T-helper 9 cell (primary cell): ENCODE measurements at places on chromosomes 3 and 15.

- DNase-seq, result no peak
Observed at GRCh38 chr3:33364531-33365128, 75.6 kb downstream of the UBP1 start.

DNA sequence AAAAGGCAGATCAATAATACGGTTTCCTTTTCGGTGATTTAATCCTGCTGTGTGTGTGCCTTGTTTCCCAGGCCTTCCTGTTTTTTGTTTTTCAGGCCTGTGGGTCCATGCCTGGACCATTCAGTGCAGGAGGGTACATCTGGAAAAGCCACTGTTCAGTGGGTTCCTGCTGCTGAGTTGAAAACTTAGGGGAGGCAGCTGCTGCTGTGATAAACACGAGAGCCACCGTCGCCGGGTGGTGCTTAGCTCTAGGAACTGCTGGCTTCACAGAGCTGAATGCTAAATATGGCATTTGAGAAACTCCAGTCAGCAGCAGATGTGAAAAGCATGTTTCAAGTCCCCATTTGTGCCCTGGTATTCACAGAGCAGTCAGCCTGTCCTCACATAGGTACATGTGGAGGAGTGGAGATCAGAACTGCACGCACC is 44.0 kb downstream of the SYNM start:
- DNase-seq, result no peak

GRCh38 chr3:176663837-176664831 is 533.1 kb downstream of the TBL1XR1 start:
- no peak for DNase-seq

GRCh38 chr3:42216931-42217333 is 49.1 kb downstream of the CCK start:
- DNase-seq, result no peak

DNA sequence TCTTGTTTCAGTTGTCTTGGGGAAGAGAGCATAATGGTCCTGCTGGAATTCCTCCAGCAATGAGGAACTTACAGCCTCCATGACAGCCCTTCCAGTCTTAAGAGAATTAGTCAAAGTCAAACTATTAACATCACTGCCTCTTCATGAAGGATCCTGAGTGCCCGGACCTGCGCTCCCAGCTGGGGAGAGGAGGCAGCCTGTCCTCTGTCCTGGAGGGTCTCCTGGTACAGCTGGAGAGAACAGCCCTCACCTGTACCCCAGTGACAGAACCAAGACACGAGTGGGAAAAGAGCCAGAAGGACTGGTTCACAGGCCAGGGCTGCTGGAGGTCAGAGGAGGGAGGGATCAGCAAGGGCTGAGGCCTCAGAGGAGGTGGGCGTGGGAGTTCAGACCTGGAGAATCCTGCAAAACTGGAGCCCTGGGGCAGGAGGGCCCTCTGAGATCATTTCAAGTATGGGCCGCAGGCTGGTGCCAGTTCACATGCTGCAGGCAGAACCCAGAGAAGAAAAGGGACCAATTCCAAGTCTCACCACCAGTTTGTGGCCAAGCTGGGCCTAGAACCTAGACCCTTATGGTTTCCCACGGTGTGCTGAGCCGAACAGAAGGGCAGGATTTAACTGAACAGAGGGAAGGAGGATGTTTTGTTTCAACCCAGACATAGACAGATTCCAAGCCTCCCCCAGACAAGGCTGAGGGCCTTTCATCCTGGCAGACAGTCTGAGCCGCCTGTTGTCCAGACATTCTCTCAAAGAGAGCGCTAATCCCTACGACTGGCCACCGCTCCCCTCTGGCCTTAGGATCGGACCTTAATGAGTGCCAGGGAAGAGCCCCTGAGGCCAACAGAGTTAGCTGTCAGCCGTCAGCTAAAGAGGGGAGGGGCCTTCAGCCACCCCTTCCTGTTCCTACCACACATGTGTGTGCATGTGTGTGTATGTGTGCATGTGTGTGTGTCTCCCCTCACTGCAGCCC is 18.2 kb downstream of the LOXL1 start:
- no peak for DNase-seq

DNA sequence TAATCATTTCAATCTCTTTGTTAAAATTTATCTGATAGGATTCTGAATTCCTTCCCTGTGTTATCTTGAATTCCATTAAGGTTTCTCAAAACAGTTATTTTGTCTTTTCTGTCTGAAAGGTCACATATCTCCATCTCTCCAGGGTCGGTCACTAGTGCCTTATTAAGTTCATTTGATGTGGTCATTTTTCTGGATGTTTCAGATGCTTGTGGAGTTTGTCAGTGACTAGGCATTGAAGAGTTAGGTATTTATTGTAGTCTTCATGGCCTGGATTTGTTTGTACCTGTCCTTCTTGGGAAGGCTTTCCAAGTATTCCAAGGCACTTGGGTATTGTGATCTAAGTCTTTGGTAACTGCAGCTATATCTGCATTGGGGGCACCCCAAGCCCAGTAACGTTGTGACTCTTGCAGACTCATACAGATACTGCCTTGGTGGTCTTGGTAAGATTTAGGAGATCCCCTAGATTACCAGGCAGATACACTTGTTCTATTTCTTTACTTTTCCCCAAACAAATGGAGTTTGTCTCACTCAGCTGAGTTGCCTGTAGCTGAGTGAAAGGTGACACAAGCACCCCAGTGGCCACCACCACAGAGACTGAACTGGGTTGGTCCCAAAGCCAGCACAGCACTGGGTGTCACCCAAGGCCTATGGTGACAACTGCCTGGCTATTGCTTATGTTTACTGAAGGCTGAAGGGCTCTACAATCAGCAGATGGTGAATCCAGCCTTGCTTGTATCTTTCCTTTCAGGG is 18.9 kb upstream of the SLC27A2 start:
- no peak for DNase-seq

GRCh38 chr15:71444032-71444810 is 328.9 kb downstream of the THSD4 start:
- no peak for DNase-seq

GRCh38 chr15:41048397-41048796 is 67.7 kb downstream of the INO80 start:
- DNase-seq, result no peak

GRCh38 chr3:186917512-186918312 is 12.6 kb upstream of the ST6GAL1 start:
- DNase-seq, result no peak

DNA sequence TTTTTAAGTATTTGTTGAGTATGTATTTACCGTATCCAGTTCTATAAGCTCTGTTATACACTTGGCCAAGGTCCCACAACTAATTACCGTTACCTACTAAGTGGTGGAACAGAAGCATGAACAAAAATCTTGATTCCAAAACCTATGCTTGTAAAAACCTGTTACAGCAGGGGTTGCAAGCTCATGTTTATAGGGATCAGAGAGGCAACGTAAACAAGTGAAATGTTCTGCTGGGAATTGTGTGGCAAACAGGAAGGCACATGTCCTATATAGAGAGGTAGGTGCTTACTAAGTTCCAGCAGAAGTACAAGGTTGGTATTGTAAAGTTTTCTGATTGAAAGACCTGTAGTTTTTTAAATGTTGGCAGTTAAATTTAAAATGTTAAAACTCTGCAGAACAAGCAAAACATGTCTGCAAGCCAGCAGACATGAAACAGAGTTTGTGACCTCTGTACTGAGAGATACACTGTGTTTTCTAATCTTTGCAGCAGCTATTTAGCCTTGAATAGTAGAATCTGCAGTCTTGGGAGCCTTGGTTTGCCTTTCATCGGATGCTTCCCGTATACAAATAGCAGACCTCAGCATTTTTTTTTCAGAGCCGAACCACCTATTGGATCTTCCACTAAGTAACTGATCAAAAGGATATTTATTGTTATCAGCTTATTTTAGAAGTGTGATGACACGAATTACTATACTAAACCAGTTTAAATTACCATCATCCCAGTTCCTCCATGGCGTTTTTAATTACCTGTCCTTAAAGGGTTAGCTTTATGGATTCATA is 11.4 kb downstream of the IREB2 start:
- no peak for DNase-seq

- DNase-seq, result no peak
Observed at GRCh38 chr3:9615003-9615628, 34.2 kb upstream of the MTMR14 start.

DNA sequence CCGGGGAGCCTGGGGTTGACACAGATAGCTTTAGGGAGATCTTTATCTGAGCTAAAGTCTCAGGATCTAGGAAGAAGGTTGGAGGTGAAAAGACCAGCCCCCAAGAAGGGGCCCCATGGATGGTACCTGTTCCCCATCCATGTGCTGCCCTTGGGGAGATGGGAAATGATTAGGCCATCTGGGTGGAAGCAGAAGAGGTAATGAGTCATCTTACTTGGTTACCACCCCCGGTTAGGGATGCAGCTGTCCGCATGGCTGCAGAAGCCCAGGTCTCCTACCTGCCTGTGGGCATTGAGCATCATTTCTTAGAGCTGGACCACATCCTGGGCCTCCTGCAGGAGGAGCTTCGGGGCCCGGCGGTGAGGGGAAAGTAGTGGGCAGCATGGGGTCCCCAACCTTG is 3.1 kb upstream of the CPLX3 start:
- DNase-seq, result no peak

- DNase-seq, result no peak
Observed at GRCh38 chr15:69615736-69616135, 163.1 kb downstream of the RPLP1 start.

- no peak for DNase-seq
Observed at GRCh38 chr3:189833266-189833665, 202.1 kb downstream of the TP63 start.

GRCh38 chr3:79414806-79415205 is 353.0 kb downstream of the ROBO1 start:
- DNase-seq, result no peak

GRCh38 chr3:84961011-84961410 is 2.2 kb downstream of the CADM2 start:
- no peak for DNase-seq

DNA sequence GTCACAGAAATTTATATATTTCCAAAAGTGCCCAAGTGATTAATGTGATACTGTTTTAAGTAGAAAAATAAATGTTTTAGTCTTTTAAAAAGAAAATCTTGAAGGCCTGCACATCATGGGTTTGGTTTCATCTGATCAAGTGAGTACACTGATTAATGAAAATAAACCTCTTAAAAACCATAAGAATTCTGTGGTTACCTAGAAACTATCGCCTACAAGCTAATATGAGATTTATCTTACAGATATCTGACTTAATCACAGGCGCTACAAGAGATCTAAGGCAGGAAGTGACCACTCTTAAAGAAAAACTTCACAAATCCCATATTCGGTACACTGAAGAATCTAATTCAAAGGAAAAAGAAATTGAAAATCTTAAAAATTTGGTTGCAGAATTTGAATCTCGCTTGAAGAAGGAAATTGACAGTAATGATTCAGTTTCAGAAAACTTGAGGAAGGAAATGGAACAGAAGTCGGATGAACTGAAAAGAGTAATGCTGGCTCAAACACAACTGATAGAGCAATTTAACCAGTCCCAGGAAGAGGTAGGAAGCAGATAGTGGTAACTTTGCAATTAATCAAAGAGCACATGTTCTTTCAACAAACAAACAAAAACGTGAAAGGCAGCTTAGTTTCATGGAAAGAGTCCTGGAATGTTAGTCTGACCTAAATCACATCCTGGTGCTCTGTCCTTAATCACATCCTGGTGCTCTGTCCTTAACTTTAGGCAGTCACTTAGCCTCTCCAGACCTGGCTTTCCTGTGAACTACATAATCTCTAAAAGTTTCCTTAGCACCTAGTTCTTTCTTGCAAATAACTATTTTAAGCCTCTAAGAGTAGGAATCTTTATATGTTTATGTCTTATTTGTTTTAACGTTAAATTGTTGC is 131.8 kb downstream of the CCNL1 start:
- DNase-seq, result no peak

DNA sequence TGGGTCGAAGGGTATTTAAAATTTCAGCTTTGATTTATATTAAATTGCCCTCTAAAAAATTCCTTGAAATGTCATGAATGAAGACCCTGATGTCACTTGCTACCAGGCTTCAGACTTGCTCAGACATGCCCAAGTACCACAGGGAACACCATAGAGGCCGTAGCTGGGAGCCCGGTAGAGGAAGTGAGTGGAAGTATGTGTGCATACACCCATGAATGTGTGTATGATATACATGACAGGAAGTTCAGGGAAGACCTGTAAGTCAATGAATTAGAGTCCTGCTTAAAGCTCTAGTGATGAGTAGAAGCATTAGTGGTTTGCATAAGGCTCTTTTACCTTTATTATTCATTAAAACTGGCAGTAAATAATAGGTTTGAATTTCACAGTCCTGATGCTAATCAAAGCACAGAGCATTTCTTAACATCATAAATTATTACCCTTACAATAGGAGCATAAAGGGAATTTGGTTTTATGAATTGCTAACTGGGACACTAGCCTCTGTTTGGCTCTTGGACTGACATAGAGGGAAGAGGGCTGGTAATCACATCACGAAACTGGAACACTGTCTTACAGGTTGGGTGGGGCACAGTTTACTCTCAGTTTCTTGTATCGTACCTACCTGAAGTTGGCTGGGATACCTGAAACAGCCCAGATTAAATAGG is 144.4 kb downstream of the CHST2 start:
- no peak for DNase-seq

- DNase-seq, result no peak
Observed at GRCh38 chr3:123310741-123311140, 109.0 kb downstream of the SEC22A start.

DNA sequence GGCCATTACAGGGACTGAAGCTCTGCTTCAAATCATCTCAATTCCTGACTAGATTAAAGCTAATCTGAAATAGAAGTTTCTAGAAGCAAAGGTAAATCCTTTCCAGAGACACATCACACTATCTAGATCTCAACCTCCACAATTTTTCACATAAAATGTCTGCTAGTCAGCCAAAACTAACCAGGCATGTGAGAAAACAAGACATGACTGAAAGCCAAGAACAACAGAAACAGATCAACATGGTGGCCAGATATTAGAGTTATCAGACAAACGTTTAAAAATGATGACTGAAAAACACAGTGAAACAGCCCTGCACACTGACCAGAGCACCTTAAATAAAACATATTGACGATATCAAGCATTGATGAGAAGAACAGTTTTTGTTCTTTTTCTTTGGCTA is 59.1 kb downstream of the SUMF1 start:
- no peak for DNase-seq

DNA sequence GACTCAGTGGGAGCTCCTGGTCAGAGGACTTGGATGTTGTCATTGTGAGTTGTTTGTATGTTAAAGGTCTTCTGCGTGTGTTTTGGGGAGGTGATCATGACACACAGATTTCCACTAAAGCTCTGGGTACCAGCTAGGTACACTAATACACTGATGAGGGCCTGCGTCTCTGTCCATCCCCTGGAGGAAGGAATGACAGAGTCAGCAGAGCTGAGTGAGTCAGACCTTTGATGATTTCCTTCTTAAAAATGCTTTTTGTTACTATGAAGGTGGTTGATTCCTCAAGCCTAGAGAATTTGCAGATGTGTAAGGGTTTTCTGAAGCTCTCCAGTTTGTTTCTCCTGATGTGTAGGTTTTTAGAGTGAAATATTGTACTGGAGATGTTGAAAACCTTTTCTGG is 424.1 kb upstream of the TPM1 start:
- no peak for DNase-seq

DNA sequence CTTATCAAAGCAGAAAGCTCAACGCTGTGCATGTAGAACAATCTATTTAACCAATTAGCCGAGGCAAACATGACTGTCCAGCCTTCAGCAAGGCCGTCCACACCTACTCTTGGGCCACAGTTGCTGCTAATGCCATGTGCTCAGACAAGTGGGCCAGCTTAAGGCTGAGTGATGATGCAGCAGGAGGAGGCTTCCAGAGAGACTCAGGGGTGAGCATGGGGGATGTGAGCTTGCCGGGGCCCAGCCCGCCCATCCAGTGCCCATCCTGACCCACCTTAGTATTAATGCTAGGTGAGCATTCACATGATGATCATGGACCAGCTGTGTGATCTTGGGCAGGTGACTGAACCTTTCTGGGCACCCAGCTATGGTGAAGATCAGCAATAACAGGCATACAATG is 150.1 kb downstream of the TPRA1 start:
- no peak for DNase-seq

GRCh38 chr3:76550522-76551201 is 489.2 kb upstream of the ROBO2 start:
- DNase-seq, result no peak
